CD4-positive, alpha-beta T cell treated with Interferon alpha-2 for 1 hour (primary cell): ENCODE measurements at places on chromosomes 6 and 20.

DNA sequence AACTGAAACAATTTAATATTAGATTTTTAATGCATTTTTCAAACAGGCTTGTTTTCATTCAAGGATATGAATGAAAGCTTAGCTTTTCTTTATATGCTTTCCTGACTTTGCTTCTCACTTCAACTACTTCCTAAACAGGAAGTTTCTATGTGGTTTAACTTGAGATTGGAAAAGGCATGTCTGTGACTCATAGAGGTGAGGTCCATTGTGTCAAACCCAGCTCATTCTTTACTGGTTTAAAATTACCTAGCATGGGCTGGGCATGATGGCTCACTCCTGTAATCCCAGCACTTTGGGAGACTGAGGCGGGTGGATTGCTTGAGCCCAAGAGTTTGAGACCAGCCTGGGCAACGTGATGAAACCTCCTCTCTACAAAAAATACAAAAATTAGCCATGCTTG lies 34.4 kb downstream of the EFHC1 start:
- no peak for DNase-seq

DNA sequence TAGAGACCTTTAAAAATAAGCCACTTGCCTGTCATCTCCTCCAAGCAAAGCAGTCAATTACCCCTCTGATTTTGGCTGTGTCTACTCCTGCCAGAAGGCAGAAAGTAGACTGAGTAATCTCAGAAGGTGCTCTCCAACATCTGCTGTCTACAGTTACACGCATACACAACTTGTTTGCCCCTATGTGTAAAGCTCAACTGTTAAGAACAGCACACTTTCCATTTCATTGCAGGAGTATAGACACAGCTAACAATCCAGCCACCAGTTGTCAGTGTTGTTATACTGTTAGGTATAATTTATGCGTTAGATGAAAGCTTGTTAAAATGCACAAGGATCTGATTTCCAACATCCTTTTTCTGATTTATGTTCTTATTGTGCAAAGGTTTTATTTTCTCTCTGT lies 88.2 kb downstream of the SAMD3 start:
- peak; percentile 37 for DNase-seq

DNA sequence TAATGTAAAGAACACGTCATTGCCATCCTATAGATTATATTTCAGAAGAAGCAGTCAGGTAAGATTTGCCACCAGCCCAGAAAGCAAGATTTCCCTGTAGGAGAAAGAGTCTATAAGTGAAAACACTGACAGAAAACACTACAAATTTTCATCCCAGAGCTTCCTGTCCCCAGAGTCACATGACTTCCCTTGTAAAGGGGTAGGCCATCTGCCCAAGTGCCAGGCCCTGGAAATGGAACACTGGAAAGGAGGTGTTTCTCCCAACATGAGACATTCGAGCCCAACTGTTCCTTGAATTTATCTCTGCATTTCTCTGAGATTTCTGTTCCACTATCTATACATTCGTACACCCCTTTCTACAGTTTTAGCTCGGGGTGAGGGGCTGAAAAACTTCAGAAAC lies 46.9 kb downstream of the RAMACL start:
- DNase-seq, result no peak

DNA sequence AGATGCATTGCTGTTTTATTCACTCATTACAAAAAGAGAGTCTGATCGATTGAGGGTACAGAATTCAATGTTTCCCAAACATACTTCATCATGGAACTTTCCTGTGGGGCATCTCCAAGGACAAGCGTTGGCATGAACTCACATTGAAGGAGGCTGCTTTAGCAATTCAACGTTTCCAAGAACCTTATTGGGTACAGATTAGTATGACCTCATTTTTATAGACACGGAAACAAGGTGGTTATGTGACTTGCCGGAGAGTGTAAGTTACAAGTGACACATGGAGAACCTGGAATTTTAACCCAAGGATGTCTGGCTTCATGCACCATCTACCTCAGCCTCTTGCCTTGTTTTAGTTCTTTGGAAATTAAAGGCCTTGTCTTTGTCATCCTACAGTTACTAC lies 8.8 kb downstream of the GPR31 start:
- no peak for DNase-seq

DNA sequence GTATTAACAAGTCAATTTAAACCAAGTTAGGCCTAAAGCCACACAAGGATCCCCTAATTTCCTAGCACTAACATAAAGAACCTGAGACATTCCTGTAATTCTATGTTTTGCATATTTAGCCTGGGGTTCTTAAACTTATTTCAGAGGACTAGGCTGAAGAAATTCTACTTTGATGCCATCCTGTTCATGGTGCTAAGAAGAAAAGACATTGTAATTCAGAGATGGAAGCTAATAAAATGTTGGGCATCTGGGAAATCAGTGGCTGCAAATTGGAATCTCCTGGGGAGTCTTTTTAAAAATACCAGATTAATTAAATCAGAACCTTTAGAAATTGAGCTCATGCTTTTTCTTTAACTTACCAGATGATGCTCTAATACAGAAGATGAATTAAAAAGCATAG lies 26.2 kb upstream of the IRAK1BP1 start:
- no peak for DNase-seq
